Stimulated activated CD8-positive, alpha-beta memory T cell treated with anti-CD3 and anti-CD28 coated beads, Interleukin-7, amount 100 ng/mL, for 48 hours (primary cell): ENCODE measurements at places on chromosomes 13 and 19.

- no peak for DNase-seq
Measured at GRCh38 chr13:33487575-33488243, 202.2 kb upstream of the STARD13 start.

DNA sequence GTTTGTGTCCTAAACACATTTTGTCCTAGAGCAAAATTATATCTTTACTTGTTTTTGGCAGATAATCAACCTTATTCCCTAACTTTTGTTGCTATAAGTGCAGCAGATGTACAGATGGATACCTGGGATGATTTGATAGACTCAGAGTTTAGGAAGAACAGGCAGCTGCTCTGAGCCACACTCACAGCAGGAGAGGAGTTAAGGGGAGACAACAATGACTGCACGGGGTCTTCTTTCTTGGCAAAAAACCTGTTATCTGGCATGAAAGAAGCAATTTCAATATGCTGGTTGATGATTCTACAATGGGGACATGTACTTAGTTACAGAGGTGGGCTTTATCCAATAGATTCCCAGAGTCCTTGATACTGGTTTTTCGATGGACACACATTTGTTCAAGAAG, 258.9 kb upstream of the PCDH9 start:
- DNase-seq: no peak

GRCh38 chr13:42422681-42423080, 150.7 kb downstream of the AKAP11 start:
- no peak for DNase-seq

DNA sequence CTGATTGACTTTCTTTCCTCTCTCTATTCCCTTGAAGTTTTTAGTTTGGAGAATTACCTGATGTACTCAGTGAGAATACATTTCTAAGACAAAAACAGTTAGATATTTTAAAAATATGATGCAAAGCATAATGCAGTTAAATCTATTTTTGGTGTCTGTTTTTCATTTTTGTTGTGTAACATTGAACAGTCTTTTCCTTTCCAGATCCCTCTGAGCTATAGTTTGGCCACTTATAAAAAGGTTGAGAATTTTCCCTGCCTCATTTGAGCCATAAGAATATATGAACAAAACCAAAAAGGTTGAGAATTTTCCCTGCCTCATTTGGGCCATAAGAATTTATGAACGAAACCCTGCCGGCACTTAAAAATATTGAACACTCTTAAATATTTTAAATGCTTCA, 57.0 kb upstream of the IPO5 start:
- DNase-seq: no peak

DNA sequence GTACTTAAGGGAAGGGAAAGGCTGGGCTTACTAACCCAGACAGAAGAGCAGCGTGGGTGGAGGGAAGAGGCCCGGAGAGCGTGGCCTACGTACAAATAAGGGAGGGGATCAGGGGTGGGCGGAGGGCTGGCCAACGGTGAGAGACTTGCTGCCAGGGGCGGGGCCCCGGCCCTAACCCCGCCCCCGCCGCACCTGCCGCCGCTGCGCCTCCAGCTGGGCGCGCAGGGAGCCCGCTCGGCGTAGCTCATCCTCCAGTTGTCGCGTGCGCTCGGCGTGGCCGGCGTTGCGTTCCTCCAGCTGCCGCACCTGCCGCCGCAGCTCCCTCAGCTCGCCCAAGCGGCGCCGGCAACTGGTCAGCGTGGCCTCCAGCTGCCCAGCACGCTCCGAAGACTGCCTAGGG, 5.7 kb downstream of the HOOK2 start:
- no peak for DNase-seq

DNA sequence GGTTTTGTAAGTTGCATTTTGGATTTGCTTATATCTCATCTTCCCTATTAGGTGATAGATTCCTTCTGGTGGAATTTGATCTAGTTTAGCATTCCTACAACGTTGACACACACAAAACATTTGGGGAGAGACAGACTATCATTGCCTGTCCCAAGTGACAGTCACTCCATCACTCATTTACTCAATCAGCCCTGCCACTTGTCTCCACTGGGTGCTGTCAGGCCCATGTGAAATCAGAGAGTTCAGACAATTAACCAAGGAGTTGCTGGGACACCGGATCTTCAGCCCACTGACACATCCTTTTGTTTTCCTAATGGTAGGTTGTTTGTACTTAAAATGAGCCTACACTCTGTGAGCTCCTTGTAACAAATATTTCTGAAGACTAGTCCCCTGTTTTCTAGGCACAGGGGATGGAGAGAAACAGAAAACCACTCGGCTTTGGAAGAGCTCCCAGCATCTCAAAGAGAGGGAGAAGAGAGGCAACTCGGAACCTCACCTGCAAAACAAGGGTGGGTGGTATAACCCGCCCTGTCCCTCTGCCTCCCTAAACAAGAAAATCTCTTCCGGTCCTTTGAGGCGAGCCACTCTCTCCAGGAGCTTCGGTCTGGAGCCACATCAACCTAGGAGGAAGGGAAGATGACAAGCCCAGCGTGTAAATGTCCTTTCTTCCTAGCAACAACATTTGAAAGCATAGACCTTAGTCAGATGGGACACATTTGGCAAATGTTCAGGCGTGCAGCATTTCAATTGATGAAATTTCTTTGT, 440.9 kb upstream of the KLF12 start:
- DNase-seq: no peak

DNA sequence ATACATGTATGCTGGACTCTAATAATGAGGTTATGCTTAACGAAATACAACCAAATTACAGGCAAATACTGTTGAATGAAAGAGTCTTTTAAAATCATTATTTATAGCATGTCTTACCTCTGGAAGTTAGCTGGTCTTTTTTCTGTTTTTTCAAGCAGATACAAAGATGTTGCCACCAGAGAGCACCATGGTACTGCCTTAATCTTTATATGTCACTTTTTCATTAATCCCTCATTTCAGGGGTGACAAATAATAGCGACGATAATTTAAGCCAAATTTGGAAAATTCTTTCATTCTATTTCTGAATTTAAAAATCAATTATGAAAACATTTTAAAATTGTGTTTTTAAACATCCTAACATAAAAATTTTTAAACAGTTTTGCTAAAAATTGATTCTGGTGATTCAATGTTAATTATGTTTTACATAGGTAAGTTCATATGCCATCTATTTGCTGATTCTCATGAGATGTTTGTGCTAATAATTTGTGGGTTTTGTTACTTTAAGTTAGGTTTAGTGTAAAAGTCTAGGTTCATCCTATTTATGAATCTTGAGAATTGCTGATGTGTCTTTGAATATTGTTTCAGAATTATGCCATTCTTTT, 379.3 kb upstream of the SGCG start:
- DNase-seq: no peak

- no peak for DNase-seq
Measured at GRCh38 chr19:38690832-38691231, 43.4 kb downstream of the ACTN4 start.

DNA sequence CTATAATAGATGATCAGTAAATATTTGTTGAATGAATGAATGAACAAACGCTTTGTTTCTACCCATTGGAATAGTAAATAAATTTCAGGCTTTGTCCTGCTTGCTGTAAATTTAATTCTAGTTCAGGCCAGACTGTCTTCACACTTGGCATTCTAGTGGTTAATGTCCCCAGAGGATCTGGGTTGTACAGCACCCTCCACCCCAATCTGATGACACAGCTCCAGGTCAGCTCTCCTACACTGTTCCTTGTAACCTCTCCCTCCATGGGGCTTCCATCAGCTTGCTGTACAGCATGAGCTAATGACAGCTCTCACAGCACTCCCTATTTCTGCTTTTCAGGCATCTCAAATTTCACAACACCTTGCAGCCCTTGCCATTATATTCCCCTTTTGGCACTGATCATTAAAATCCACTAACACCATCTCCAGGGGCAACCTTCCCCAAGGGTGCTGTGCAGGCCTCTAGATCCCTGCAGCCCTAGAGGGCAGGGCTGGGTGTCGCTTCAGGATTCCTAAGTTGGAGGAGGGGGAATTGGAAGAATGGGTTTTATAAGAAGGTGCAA, 12.7 kb upstream of the KL start:
- DNase-seq: no peak

- no peak for DNase-seq
Measured at GRCh38 chr19:33234092-33234491, 8.4 kb upstream of the SLC7A10 start.

GRCh38 chr13:37510441-37510840, 88.1 kb downstream of the POSTN start:
- DNase-seq: no peak

DNA sequence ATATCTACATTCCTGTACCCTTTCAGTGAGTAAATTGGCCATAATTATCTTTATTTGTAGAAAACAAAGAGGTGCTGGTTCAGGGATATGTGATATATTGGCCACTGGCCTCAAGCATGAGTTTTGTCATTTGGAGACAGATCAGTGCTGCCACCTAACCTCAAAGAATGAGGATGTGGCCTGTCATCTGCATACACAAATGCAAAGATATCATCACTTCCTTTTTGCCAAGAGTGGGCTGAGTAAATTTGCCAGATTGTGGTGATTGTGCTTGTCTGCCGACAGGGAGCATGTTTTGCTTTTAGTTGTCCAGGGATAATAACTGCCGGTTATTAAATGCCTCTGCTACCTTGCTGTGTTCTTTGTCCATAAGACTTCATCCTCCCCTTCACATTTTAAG, 44.2 kb downstream of the WASF3 start:
- DNase-seq: no peak

- DNase-seq: no peak
Measured at GRCh38 chr13:42039457-42039945, 8.9 kb upstream of the DGKH start.

- no peak for DNase-seq
Measured at GRCh38 chr13:86567119-86567518, 767.9 kb upstream of the SLITRK6 start.
